DMS79 (cell line): ENCODE measurements at places on chromosomes 7 and 10.

GRCh38 chr10:58335306-58336005 is 650 bp downstream of the UBE2D1 start:
- no peak for DNase-seq

- DNase-seq: no peak
Measured at GRCh38 chr7:157465891-157466866, 129.4 kb downstream of the DNAJB6 start.

DNA sequence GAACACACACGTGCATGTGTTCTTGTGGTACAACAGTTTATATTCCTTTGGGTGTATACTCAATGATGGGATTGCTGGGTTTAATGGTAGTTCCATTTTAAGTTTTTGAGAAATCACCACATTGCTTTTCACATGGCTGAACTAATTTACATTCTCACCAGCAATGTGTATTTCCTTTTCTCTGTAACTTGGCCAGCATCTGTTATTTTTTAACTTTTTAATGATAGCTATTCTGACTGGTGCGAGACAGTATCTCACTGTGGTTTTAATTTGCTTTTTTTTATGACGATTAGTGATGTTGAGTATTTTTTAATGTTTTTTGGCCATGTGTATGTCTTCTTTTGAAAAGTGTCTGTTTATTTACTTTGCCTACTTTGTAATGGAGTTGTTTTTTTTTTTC is 256.6 kb downstream of the ZWINT start:
- no peak for DNase-seq

DNA sequence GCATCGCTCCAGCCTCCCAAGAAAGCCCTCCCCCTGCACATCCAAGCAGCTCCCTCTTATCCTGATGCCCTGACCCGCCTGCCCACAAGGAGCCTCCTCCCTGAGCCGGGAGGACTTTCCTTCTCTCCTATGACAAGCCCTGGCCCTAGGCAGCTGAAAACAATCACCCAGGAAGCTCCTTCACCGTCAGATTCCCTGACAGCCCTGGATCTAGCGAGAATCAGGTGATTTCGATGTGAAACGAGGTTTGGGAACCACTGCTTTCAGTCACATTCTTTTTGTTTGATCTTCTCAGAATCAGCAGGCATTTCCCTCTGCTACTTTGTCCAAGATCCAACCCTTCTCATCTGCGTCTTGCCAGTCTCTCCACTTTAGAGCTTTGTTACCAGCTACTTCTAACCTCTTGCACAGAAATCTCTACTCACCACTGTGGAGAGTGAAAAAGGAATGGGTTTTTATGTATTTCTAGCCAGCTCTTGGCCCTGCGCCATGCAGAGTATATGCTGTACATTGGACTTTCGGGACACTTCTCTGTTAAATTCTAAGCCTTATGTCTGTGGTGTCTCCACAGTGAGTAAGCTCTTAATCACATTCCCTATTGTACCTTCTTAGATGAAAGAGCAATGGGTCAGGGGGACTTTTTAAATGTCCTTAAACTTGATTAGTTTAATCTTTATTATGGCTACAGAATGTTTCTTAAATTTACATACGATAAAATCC is 253.2 kb upstream of the C7orf33 start:
- no peak for DNase-seq

DNA sequence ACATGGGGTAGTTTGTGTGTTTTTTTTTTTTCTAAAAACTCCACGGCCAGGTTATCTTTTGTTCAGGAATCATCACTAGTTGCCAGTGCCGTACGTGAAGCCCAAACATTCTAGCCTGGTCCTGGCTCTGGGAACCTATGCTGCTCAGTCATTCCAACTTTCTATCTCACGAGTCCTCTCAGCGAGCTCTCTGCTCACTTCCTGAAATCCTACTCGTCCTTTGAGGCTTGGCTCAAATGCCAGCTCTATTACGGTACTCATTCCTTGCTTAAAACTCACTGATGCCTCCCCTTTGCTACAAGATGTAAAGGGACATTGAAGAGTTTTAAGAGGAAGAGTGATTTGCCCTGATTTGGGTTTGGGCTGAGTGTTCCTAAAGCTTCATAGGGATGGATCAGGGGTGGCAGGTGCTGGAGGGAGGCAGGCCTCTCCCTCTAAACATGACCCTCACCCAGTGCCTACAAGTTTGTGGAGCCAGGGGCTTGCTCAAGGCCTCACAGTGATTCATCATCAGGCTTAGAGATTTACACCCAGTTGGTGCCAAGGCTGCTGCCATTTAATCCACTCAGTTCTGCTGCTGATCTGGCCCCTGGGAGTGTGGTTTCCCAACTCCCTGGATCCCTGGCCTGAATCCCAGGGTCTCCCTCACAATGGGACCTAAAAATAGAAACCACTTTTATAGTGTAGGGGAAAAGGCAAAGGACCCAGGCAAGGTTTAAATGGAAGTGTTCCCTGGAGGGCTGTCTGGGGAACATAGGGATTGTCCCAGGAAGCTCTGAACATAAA is 46.1 kb upstream of the R3HCC1L start:
- DNase-seq: no peak

- DNase-seq: peak; percentile 49
Measured at GRCh38 chr7:27160546-27161213, 4.2 kb upstream of the HOXA7 start.

DNA sequence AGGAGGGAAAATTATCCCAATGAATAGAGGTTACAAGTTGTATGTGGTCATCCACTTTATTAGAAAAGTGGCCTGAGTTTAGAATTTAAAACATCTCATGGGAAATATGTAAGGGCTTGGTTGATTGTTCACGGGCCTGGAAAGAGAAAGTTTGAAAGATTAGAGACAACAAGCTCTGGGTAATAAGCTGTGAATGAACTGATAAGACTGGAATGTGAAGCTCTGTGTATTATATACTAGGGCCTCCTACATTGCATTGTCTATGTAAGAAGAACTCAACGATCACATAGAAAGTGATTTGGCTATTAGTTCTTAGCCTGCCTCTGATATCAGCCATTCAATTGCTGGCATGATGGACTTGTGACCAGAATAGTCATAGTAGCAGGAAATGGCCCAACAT is 199.2 kb upstream of the MAGI2 start:
- DNase-seq: no peak

- DNase-seq: no peak
Measured at GRCh38 chr10:110932505-110933180, 13.2 kb downstream of the SHOC2 start.

GRCh38 chr10:122157451-122157850 is 113.6 kb upstream of the BTBD16 start:
- no peak for DNase-seq

DNA sequence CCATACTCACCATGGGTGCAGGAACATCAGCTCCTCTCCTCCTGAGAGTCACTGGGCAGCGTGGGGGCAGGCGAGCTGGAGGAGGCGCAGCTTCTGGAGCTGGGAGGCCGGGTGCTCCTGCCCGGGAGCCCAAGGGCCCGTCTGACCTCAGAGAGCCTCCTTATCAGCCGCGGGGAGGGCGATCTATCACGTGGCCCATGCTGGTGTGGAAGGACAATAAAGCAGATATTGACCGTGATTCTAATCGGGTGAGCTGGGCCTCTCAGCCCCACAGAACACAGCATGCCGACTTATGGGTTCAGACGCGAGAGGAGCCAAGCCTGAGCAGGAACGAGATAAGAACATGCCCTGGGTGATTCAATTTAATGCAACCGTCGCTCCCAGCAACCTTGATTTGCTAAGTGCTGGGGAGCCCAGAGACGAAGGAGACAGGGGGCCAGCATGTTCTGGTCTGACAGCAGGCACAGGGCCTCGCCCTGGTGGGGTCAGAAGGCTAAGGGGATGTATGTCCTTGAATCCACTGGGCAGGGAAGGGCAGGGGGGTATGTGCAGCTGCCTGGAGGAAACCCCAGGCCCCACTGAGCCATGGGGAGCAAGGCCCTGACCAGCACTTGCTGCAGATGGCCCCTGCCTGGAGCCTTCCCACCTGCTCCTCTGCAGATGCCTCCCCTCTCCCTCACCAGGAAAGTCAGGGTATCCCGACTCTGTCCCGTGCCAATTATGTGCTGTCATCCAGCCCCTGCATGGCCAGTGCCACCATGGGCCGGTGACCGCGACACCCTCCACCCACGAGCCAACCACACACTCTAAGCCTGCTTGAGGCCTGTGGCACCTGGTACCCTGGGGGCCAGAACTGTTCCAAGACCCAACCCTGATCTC is 95.3 kb upstream of the RET start:
- no peak for DNase-seq

- no peak for DNase-seq
Measured at GRCh38 chr7:99752356-99752755, 17.4 kb upstream of the CYP3A7 start.

DNA sequence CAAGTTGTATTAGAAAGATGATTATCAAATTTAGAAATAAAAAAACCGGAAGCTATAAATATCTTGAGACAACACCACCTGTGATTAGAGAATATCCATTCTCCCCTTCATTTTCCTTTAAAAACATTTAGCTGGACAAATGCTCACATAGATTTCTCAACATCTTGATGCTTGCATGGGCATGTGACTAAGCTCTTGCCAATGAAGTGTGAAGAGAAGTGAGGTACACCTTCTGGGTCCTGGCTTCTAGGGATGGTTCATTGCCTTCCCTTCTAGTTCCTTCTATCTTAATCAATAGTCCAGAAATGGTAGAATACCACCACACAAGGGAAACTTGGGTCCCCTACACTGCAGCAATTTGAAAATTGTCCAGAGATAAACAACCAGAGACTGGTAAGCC is 41.0 kb downstream of the WAPL start:
- DNase-seq: peak; percentile 4

- DNase-seq: no peak
Measured at GRCh38 chr7:105264707-105265106, 124.0 kb downstream of the SRPK2 start.

DNA sequence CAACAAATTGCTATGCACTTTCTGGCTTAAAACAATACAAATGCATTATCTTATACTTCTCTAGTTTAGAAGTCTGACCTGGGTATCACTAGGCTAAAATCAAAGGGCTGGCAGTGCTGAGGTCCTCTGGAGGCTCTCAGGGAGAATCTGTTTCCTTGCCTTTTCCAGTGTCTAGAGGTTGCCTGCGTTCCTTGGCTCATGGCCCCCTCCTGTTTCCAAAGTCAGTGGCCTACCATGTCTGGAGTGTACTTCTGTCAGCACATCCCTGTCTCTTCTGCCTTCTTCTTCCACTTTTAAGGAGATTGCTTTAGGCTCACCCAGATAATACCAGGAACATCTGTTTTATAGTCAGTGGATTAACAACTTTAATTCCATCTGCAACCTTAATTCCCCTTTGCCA is 52.4 kb downstream of the CCNY start:
- DNase-seq: no peak

DNA sequence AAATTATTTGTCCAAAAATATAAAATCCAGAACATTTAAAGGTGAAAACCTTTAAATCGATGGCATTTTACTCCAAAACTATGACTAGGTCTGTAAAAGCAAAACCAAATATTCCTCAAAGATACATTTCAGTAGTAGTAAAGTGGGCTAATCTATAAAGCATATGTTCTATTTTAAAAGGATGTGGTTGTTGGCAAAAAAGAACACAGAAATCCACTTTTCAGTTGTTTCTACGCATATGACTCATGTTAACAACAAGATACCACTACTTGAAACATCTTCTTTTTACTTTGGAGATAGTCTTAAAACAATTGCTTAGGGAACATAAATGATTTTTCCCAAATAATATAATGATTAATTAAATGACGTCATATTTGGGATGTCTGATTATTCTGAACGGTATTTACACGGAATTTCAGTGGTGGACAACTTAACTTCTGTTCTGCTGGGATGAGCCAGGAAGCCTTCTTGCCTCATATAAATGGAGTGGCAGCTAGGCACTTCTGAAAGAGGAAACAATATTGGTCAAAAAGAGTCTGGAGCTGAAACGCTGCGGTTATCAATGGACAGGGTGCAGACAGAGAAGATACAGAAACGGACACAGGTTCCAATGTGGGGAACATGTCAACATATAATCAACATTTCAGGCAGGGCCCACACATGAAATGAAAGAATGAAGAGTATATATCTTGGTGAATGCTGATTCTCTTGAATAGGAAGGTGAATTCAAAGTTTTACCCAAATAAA is 78.5 kb downstream of the ETV1 start:
- DNase-seq: no peak

DNA sequence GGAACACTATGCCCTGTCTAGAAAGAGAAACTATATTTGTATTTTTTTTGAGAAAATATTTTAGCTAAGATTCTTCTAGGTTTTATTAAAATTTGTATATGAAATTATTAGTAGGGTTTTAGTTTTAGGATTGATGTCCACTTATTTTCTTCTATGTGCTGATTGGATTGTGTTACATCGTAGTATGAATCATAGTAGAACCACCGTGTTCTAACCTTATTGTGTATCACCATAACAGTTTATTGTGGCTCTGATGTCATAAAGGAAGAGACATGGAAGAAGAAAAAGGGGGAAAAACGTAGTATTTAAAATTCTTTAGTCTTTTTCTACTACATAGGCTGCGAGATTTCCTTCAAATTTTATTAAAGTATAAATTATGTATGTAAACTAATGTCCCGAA is 1.9 kb downstream of the AGBL3 start:
- DNase-seq: no peak

DNA sequence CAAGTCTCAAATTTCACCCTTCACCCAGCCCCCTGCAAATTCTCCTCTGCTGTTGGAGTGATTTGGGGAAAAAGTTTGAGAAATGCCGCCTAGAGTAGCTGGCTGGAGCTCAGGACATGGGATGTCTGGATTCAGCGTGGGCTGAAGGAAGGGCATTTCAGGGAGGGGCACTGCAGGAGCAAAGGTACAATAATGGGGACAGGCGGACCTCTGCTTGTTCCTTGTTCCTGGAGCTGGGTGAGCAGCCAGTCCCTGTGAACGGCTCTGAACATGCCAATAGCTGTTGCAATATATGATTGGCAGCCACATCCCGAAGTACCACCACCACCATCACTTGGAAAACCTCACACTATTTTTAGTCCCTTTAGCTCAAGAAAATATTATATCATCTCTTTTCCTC is 23.4 kb downstream of the ADRA2A start:
- no peak for DNase-seq

GRCh38 chr10:121092720-121093095 is 241.5 kb downstream of the WDR11 start:
- no peak for DNase-seq

DNA sequence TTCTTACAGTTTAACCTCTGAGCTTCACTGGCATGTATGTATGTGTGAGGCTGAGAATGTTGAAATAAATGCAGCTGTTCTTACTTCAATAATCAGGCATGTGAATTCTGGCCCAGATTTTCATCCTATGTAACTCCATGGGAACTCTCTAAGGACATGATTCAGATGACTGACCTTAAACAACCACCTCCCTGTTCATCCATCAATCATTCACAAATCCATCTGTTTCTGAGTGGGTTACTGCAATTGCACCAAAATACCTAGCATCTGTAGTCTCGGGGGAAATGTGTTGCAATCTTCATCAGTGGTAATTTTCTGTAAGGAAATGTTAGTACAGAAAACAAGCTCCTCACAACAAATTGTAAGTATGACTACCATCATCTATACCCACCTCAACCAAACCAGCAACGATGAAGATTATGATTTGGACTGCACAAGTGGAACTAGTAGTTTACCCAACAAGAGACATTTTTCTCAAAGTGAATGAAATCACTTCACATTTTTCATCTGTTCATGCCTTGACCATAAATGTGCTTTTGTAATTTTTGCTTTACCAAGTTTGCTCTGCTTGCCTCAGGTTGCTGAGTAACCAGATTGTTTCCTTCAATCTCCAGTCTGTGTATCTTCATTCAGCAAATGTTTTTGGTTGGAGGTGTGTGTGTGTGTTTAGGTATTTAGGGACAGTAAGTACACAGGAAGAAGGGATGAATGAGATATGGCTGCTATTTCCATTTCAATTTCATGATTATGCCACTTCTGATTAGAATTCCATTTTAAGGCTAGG is 65.7 kb upstream of the FZD8 start:
- DNase-seq: no peak
